ENCODE measurements at places on chromosomes 6 and 20.

GRCh38 chr6:114195631-114196403 is 147.0 kb downstream of the HS3ST5 start:
- DNase-seq = no peak

- no peak for DNase-seq
Measured at GRCh38 chr20:37408302-37409193, 62.6 kb downstream of the SRC start.

DNA sequence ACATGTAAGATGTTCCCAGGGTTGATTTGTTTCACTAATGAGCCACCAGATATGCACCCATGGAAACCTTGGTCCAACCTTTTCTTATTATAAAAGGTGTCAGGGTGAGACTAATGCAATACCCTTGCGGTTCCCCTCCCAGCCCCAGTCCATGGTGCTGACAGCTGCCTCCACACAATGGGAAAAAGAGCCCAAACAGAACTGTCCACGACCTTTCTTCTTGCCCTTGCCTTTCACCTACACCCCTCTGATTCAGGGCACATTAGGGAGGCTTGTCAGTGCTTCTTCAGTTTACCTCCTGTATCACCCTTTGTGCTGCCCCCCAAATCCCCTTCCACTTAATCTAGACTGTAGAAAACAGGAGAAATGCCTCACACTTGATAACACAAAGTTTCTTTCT is 352.7 kb upstream of the CDH4 start:
- no peak for DNase-seq

GRCh38 chr6:166553563-166554271 is 32.8 kb downstream of the RAMACL start:
- DNase-seq = no peak

DNA sequence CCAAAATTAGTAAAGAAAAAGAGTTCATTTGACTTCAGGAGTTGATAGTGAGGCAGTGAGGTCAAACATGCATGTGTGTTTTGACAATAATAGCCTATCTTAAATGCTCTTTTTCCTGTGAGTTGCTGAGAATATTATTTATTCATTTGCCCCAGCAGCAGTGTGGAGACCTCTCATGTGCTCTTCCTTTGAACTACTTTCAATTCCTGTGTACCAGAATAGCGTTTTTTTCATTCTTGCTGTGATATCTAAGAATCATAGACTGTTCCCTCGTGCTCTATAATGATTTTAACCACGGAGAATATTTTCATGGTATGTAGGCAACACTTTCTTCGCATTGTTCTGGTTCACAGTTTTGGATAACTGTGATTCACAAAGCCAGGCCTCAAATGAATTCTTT is 5.2 kb downstream of the CDYL start:
- DNase-seq = no peak

DNA sequence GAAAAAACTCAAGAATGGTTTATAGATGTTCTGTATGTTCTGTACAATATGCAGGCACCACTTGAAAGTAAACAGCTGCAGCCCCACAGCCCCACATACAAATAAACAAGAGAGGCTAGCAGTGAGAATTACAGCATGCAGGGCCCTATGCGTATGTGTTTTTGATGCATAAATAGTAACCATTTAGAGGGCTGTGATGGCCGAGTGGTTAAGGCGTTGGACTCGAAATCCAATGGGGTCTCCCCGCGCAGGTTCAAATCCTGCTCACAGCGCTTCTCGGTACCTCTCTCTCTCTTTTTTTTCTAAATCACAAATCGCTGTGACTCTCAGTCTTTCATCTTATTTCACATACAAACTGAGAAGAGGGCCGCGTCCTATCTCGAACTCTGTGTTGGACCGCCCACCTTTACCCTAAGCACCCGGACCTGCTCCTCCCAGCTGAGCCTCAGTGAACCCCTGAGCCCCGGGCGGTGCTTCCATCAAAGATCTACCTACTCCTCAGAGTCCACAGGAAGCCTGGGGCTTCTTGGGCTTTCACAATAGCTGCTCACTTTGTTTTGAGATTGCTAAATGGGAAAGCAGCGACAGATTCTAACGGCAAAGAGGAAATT is 37.7 kb upstream of the PRSS16 start:
- no peak for DNase-seq

DNA sequence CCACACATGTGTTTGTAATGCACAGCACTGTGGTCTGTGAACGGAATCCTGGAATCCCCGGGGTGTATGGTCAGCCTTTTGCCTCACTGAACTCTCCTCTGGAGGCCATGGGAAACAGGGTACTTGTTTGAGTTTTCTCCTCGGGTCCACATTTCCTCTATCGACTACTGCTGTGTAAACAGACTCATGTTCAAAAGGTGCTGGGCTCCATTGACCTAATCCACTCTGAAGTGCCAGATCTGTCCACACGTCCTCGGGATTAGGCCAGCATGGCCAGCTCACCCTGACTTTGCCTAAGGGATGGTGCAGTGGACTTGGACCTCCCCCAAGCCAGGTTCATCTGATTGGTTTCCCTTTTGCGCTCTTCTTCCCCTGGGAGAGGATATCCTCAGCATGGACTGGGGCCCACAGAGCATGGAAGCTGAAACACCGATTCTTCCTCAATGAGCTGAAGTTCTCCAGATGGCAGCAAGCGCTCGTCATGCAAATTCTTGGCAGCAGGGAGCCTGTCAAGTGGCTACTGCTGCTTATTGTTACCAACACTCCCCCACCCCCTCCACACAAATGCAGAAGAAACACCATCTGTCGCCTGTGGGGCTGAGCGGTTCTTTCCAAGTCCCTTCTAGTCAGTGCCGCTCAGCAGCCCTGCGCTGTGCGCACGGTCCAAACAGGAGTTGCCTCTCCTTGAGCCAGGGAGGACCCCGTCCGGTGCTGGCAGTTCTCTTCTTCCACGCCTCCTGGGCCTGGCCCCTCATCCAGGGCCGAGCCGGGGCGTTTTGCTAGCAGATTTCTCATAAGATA is 292.6 kb upstream of the MARCKS start:
- DNase-seq = peak; percentile 97

DNA sequence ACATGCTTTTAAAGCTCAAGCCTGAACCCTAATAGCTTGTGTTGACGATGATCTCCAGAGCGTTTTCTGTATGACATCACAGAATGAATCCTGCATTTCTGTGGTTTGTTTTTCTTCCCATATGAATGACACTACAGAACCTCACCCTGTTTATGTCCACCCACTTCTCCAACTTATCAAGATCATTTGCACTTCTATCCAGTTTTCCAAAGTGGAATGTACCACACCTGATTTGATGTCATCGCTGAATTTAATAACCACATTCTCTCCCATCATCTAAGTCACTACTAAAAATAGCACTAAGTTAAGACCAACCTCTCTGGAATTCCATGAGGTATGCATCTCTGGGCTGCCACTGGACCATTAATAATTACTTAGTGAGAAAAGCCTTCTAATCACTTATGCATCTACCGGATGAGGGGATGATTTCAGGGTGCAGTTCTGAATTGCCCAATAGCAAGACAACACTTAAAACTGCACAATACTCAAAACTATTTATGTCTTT is 33.3 kb upstream of the CITED2 start:
- peak; percentile 17 for DNase-seq

DNA sequence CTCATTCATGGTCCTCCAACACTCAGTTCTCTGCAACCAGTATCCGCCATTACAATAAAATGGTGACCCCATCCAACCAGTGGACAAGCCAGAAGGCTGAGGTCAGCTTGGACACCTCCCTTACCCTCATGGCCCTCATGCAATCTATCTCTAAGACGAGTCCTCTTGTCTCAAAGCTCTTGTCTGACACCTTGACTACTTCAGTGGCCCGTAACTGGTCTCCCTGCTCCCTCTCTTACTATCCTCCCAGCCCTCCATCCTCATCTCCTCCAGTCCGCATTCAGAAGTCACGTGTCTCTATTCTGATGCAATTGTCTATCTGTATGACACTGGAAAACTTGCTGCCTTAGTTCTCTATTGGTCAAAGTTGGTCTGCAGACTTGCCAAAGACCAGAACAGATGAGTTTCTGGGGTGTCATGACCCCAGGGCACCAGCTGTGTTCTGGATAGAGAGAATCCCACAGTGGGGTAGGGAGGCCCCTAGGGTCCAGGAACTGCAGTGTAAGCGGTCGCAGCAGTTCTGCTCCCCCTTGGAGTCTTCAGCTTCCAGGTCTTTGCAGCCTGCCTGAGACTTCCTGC is 59.6 kb upstream of the RNF24 start:
- DNase-seq = no peak

- DNase-seq = peak; percentile 19
Measured at GRCh38 chr20:25514747-25515340, 70.5 kb downstream of the NINL start.

GRCh38 chr6:138493413-138493812 is 5.9 kb downstream of the NHSL1 start:
- DNase-seq = no peak

- no peak for DNase-seq
Measured at GRCh38 chr6:133132466-133132971, 108.6 kb upstream of the EYA4 start.

DNA sequence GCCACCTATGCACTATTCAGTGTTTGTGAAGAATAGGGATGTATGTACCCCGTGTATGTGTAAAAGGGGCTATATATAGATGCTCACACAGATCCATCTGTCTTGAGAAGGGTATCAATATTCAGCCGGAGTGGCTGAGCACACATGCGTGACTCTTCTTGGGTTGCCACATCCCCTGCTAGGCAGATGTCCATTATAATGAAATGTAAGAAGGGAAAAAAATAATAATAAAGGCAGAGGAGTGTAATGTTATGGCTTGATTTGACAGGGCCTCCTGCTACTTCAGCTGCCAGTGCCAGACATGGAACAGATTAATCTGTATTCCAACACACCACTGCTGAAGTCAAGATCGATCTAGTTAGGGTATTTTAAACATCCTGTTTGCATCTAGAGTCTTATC is 74.2 kb upstream of the VSTM2L start:
- DNase-seq = no peak

DNA sequence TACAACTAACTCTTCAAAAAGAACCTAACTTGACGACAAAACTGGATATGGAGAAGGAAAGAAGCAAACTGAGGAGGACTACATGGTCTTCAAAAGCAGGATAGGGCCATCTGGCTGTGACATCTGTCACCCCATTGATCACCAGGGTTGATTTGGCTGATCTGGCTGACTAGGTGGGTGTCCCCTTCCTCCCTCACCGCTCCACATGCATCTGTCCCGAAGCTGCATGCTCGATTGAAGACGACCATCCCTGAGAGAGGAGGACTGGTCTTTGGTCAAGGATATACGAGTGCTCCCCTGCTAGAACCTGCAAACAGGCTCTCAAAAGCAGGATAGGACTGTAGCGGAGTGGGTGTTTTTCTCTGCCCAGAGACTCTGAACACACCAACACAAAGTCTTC is 21.7 kb downstream of the CPNE1 start:
- DNase-seq = no peak

DNA sequence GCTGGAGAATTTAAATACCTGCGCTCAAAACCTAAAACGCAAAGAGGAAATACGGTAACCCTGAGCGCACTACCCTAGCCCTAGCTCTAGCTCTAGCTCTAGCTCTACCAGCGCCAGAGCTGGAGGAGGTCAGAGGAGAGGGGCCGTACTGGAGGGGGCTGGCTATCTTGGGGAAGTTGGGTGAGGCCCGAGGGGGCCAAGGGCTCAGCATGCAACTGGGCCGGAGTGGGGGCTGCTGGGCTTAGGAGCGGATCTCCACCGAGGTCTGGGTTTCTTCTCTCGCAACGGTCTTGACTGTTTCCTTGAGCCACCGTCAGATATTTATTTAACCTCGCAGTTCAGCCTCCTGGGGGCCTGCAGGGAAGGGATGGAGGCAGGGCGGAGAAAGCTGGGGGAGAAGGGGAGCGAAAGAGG is 91.0 kb downstream of the NCR2 start:
- DNase-seq = no peak

- peak; percentile 71 for DNase-seq
Measured at GRCh38 chr6:150334790-150335783, 33.7 kb upstream of the IYD start.

DNA sequence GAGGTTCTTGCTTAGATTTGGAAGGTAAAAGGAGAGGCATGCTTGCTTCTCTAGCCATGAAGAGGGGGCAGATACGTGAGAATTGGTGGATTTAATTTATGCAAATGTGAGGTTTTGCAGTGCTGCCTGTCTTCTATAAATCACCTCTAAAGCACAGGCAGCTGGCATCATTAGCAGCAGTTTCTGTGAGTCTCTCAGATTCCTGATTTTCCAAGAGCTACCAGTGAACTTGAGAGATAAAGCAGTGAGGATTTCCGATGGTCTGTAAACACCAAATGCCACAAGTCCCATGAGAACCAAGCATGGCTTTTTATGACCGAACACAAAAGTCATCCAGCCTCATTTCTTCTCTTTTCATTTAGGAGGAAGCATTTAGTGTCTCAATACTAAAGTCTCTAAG is 3.2 kb upstream of the SIRPB2 start:
- no peak for DNase-seq

DNA sequence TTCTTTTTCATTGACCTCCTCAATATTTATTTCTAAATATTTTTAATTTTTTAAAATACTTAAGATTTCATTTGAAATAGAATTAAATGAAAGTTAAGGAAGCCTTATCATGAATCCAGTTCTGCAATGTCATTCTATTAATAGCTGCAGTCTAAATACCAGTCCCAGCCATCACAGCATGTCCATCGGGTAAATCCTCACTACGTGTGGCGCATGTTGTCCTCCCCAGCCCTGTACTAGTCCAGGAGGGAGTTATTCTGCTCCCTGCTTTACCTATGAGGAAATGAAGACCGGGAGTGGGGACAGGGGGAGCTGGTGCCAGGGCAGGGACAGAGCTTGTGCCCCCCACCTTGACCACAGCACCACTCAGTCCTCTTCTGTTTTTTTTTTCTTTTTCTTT is 125.1 kb upstream of the QKI start:
- no peak for DNase-seq

DNA sequence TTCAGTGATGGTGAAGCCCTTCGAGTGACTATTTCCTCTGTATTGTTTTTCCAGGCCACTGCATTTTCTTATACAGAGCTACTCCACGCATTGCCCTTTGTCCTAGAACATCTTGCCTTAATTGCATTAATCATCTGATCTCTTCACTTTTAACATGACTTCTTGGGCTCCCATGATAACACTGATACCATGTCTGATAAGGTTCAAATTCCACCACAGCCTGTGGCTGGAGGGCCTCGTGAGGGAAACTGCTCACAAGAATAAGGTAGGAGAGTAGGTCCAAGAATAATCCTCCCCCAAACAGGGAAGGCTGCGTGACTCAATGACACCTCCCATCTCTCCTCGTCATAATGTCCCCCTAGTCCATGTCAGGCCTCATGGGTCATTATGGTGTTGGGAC is 165.5 kb upstream of the ECI2 start:
- DNase-seq = no peak

- no peak for DNase-seq
Measured at GRCh38 chr20:38130687-38131587, 34.1 kb downstream of the TGM2 start.
